ENCODE measurements at places on chromosomes 6 and 20.

DNA sequence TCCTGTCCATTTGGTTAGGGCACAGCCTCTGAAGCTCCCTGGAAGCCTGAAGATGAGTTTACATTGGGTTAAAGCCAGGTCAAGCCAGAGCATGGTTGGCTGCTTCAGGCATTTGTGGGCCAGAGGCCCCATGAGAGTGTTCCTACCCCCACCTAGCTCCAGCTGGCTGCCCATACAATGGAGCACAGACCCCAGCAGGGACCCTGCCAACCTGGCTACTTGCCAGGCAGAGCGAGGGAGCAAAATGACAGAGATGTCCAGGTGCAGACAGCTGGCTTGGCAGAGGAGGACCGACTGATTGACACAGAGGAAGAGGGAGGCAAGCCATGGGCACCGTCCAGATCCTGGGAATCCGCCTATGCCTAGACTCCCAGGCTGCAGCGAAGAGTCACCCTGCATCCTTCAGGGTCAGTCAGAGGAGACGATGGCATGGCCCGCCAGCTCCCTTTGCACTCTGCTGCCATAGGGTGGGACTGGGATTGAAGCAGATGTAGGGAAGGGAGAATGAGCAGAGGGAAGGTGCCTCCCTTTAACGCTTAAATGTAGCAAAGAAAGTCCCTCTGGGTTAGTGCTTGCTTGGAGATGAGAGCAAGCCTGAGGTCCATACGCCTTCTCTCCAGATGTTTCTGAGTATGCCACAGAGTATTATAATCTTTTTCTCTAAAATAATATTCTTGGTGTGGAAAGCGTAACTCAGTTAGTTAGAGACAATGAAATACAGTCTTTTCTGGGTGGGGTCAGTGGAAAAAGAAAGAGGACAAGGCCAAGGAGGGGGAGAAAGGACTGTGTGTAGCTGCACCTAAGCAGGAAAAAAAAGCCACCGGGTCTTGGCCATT lies 77.6 kb upstream of the FYN start:
- no peak for DNase-seq

DNA sequence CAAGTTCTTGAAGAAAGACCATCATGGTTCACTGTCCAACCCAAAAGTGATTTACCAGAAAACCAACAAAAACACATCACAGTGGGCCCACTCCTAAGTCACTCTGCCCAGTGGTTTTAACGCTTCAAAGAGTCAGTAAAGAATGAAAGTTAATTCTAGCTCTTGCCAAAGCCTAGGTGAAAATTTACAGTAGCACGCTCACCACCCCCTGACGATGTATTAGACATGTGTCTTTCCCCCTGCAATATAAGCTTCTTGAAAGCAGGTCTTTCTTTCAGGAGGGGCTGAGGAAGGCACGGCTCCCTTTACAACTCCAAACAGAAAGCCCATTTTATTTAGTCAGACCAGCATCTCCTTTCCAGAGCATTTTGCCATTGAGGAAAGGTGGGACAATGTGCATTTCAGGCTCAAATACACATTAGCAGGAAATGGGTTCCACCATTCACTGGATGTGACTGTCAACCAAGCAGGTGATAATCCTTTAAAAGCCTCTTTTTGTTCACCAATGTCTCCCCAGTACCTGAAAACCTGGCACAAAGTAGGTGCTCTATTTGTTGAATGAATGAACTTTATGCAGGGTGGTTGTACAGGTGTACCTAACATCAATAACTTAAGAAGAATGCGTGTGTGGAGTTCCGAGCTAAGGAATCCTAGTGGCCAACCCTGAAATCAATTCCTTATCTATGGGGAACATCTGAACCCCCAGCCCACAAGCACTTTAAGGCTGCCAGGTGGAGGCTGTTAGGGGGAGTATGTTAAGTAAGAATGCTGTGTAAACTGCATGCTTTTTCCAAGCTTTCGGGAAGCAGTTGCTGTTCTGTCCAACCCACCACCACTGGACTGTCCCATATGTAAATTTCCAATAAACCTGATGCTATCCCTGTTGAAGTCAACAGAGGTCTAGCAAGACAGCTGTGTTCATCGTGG lies 11.4 kb downstream of the EZR start:
- DNase-seq = no peak

DNA sequence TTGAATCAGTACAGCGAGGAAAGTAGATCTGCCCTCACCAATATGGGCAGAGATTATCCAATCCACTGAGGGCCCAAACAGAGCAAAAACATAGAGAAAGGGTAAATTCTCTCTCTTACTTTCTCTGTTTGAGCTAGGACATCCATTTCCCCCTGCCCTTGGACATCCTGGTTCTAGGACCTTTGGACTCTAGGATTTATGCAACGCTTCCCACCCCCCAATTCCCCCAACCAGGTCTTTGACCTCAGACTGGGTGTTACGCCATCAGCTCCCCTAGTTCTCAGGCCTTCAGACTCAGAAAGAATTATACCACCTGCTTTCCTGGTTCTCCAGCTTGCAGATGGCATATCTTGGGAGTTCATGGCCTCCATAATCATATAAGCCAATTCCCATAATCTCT lies 10.2 kb upstream of the B3GAT2 start:
- DNase-seq = no peak

DNA sequence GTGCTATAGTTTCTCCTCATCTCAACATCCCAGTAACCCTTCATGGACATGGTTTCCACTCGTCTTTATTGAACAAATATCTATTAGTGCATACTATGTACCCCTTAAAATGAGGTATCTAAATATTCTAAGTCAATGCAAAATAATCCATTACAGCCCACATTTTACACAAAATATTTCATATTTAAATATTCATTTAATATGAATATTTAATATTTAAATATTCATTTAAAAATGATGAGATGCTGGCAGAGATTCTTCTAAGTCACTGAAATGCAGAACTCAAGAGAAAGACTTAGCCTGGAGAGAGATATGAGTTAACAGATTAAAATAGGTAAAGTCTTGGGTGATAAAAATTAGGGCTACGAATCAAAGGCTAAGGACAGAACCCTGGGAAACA lies 17.9 kb downstream of the EPB41L2 start:
- DNase-seq = no peak

DNA sequence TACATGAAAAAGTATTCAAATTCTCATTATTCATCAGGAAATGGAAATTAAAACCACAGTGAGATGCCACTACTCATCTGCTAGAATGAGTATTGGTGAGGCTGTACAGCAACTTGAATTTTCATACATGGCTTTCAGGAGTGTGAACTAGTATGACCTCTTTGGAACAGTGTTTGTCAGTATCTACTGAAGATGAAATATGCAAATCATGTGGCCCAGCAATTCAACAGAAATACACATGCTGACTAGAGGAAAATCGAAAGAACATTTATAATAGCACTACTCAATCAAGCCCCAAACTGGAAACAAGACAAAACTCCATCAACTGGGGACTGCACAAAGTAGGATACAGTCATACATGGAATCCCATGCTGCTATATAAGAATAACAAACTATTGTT lies 102.2 kb downstream of the DCDC2 start:
- DNase-seq = no peak

- DNase-seq = no peak
These were observed 5.1 kb downstream of the TMEM63B start for GRCh38 chr6:44132476-44132875.

DNA sequence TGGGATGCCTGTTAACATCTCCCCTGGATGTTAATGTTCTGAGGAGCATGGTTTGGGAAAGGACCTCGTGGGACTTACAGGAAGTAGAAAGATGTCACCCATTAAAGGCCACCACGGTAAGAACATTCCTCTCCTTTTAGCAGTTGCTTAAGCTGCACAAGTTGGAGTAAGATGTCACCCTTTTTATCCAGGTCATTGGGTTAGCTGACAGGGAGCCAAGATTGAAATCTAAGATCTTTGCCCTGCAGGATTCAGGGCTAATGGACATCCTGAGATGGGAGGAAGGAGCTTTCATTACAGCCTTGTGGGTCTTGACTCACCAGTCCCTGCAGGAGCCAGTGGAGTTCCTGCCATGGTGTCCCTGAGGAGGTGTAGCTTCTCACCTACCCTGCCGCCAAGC lies 22.1 kb downstream of the PABPC1L start:
- no peak for DNase-seq

DNA sequence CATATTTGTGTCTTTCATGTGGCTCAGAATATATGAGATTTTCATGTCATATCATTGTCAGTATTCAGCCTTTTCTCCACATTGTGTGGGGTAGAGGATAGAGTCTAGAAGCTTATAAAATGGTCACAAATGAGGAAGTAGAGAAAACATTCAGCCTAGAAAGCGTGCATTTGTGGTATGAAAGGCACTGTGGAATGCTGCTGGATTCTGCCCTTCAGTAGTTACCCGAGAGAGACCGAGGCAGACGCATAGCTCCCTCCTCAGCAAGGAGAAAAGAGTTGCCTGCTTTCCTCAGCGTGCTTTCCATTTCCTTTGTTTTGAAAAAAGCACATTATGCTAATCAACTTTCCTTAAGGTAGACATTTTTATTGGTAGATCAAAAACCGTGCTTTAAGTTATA lies 28.7 kb downstream of the MYB start:
- DNase-seq = no peak

- no peak for DNase-seq
These were observed 39.0 kb downstream of the TPD52L1 start for GRCh38 chr6:125192610-125192930.

Data from cardiac septum (tissue), 1 donor.